ENCODE measurements at places on chromosomes 2 and 18. TPM values are rescaled to one million over a fixed set of nuclear protein-coding genes. Genes with fewer than 3 reads are reported as not detected.

PDE1A gene
- total RNA-seq, result 26.8 TPM

MBOAT2 gene
- 39.8 TPM for total RNA-seq

REG3A gene
- not detected for total RNA-seq

CACNB4 gene
- 0.15 TPM for total RNA-seq

NAT8 gene
- total RNA-seq, result not detected

EIF5B gene
- 23.9 TPM for total RNA-seq

ITPRIPL1 gene
- total RNA-seq, result 0.75 TPM

MAPK4 gene
- not detected for total RNA-seq

VWA3B gene
- not detected for total RNA-seq

DTNB gene
- total RNA-seq, result 3.9 TPM

FSIP2 gene
- total RNA-seq, result 0.08 TPM

CDH20 gene
- total RNA-seq, result not detected

TUBA3E gene
- total RNA-seq, result not detected

LIMS3 gene
- 1.8 TPM for total RNA-seq

DSG2 gene
- total RNA-seq, result 8.9 TPM

CPO gene
- total RNA-seq, result 0.47 TPM

DYSF gene
- total RNA-seq, result 2.5 TPM

AMER3 gene
- total RNA-seq, result not detected

POMC gene
- total RNA-seq, result 0.59 TPM

RNF138 gene
- total RNA-seq, result 42.6 TPM

TP53I3 gene
- 18.8 TPM for total RNA-seq

TMEM169 gene
- total RNA-seq, result 0.47 TPM

FBXO48 gene
- 0.23 TPM for total RNA-seq

SULT6B1 gene
- total RNA-seq, result not detected

LBX2 gene
- total RNA-seq, result 0.94 TPM

WBP1 gene
- 75.7 TPM for total RNA-seq

ZNF804A gene
- under 0.01 TPM for total RNA-seq

ALK gene
- total RNA-seq, result under 0.01 TPM

CAPN14 gene
- 0.12 TPM for total RNA-seq

HOXD9 gene
- total RNA-seq, result not detected

ACTG2 gene
- total RNA-seq, result 0.35 TPM

MARCHF4 gene
- total RNA-seq, result 0.12 TPM

RPL31 gene
- 1,836 TPM for total RNA-seq

GPR35 gene
- total RNA-seq, result 0.23 TPM

IL1RN gene
- total RNA-seq, result not detected

CD8B2 gene
- total RNA-seq, result 0.23 TPM

DTNA gene
- total RNA-seq, result 39.8 TPM

EEF1B2 gene
- total RNA-seq, result 1,169 TPM

FBXO41 gene
- 0.23 TPM for total RNA-seq
